ENCODE measurements at places on chromosomes 6 and 20.

- no peak for DNase-seq
Measured at GRCh38 chr20:1907586-1907985, 12.4 kb downstream of the SIRPA start.

DNA sequence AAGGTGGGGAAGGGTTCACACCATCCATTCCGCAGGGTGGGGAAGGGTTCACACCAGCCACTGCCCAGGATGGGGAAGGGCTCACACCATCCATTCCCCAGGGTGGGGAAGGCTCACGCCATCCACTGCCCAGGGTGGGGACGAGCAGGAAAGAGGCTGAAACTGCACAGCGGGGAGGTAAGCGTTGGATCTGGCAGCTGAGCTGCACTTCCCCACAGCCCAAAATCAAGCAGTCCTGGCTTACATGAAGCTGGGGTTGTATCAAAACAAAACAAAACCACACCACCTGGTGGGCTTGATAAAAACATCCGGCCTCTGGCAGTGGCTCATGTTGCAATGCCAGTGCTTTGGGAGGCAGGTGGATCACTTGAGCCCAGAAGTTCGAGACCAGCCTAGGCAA, 268.5 kb downstream of the TAF4 start:
- DNase-seq: no peak

DNA sequence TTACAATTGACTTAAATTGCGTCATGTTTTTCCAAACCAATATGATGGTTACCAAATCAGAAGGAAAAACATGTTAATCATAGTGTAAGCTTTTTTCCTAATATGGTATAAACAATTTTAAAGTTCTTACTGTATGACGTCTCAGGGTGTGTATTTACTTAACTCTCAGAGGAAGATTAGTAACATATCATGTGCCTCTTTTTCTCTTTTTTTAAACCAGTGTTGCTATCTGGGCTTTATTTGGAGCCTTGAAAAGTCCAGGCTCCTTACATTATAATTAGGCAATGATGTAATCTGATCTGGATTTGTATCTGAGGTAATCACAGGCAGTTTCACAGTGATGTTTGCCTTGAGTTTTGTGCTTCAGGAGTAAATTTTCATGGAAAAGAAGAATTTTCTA, 20.4 kb upstream of the RAB23 start:
- DNase-seq: no peak

DNA sequence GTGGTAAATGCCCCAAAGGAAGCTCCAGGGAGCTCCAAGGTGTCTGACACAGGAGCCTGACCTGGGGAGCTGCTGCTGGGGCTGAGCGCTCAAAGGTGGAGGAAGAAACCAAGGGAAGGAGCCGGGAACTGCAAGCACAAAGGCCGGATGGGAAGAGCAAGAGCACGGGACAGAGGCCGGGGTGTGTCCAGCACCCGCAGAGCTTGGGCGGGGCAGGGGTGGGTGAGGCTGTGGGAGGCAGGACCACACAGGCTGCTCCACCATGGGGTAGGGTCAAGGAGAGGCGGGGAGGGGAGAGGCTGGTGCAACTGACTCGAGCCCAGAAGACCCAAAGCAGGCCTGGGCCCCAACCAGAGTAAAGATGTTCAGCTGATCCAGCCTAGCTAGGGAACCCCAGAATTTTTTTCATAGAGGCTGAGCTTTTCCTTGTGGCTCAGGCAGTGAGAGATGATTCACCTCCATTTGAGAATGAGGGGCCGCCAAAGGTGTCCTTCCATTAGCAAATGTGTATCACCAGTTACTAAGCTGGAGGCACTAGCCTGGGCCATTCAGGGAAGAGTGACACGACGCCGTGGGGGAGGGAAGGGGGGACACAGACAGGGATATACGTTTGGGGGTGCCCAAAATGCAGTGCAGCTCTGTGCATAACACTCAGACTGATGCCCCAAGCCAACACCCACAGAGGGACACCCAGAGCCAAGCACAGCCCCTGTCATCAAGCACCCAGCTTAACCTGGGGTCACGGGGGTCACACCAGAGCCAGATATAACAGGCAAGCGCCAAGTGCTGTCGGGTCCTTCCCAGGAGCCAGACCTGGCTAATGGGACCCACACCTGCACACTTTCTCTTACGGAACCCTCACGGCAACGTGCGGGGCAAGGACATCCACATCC, 21.3 kb upstream of the TLDC2 start:
- DNase-seq: no peak

DNA sequence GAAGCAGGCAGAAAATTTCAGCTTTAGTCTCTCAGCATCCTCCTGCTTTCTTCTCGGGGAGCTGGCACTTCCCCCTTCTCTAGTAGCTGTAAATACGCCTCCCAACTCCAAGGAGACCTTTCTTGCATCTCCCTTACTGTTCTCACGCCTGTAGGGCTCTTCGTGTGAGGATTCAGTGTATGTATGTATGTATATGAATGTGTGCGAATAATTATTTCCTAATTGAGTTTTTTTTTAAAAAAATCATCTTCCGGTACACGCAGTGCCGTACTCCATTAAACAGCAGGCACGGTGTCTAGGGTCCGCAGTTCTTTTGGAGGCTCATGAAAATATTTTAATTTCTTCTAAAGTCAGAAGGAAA, 85.4 kb downstream of the HFE start:
- no peak for DNase-seq

GRCh38 chr20:63425846-63426485, 46.5 kb downstream of the KCNQ2 start:
- no peak for DNase-seq

DNA sequence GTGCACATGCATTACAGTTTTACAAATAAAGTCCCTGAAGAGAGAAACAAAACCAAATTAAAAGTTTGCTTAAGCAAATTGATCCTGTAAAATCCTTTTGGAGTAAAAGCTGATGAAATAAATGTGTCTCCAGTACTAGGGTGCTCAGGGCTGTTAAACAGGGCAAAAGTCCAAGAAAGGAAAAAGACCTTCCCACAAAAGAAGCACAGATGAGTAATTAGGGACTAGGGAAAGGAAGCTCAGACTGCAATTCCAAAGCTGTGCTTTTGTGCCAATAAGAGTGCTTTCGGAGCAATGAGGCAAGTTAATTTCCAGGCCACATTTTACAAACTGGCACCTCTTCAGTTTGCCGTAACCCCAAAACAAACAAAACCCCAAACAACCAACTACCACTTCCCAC, 10.4 kb upstream of the RNF182 start:
- no peak for DNase-seq

GRCh38 chr6:49454787-49455709, 8.0 kb downstream of the MMUT start:
- no peak for DNase-seq

DNA sequence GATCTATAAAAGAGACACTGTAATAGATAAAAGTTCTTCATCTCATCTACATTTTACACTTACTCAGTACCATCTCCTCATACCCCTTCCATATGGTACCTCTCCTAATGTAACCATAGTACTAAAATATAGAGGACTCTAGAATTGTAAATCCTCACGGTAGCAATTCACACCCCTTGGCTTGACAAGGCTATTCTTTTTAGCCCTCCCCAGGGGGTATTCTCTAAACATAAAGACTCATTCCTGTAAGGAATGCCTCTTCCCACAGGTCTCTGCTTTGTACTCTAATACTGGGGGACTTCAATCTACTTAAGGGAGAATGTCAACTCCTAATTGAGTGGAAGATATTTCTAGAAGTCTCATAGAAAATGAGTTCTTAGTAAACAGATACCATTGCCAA, 85.9 kb downstream of the VIP start:
- no peak for DNase-seq

DNA sequence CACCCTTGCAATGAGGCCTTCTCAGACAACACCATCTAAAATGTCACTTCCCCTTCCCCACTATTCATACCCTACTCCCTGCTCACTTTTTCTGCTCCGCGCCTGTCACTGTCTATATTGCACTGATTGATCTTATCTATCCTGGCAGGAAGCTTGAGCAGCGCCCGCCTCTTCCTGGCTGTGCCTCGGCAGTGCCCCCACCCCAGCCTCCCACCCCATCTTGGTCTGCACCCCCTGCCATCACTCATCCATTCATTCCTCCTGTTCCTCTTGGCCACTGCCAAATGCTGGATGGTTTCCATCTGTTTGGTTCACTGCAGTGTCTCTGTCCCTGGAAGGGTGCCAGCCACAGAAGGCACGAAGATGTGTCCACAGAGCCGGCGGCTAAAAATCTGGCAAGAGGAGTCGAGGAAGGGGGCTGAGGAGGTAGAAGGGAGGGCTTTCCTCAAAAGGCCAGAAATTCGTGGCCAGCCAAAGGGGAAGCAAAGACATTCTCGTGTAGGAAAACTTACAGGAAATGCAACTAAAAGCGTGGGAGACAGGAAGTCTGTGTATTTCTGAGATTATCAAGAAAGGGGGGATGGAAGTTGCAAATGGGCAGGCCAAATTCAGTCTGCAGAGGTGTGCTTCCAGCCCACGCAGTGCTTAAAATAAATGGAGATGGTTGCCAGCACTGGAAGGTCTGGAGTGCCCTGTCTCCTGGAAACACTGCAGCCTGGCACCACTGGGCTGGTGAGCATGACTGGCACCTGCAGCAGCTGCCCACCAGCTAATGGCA, 27.6 kb downstream of the SYNJ2 start:
- no peak for DNase-seq

- DNase-seq: no peak
Measured at GRCh38 chr20:17543531-17544131, 12.5 kb upstream of the BFSP1 start.

DNA sequence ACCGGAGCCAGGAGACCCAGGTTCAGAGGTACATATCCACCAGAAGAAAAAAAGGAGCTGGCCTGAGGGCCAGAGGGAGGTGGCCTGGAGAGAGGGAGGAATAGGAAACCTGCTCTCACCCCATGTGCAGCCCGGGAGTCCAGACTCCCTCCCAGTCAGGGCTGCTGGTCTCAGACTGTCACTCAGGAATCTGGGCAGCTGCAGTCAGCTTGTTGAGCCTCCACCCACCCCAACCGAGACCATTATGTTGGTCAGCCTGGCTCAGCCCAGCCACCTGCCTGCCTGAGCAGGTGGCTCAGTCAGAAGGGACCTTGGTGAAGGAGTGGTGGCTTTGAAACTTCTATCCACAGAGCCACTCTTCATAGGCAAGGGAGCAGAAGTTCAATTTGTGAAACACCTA, 53.3 kb upstream of the EPB41L1 start:
- DNase-seq: no peak

- DNase-seq: no peak
Measured at GRCh38 chr20:35467339-35468224, 12.2 kb downstream of the CEP250 start.

GRCh38 chr6:96795481-96795880, 41.8 kb downstream of the GPR63 start:
- no peak for DNase-seq

GRCh38 chr6:77055711-77056110, 407.6 kb downstream of the HTR1B start:
- no peak for DNase-seq

- DNase-seq: no peak
Measured at GRCh38 chr6:82246802-82247504, 591 bp downstream of the IBTK start.

DNA sequence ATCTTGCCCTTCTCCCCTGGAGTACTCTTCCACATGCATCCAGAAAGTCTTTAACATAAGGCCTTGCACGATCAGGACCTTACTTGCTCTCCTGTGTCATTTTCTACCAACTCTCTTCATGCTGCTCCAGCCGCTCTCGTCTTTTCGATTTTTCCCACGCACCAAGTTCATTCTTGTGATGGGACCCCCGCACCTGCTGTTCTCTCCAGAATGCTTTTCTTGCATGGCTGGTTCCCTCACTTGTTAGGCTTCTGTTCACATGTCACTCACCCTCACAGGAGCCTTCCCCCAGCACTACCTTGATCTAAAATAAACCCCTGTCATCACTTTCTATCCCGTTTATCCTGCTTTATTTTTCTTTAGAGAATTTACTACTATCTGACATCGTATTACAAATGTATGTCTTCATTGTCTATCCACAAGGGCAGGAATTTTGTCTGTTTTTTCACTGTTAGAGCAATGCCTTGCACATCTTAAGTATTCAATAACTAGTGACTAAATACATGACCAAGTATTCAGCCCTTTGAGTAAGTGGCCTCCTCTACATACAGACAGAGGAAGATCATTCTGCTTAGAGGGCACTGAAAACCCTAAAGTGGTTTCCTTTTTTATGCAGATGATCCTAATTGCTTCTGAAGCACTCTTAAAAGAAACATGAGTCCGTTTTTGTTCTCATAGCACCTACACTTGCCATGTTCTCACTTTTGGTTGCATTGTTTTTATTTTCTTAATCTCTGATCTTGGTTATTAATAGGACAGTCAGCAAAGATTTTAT, 166.9 kb downstream of the SLC16A10 start:
- DNase-seq: no peak

DNA sequence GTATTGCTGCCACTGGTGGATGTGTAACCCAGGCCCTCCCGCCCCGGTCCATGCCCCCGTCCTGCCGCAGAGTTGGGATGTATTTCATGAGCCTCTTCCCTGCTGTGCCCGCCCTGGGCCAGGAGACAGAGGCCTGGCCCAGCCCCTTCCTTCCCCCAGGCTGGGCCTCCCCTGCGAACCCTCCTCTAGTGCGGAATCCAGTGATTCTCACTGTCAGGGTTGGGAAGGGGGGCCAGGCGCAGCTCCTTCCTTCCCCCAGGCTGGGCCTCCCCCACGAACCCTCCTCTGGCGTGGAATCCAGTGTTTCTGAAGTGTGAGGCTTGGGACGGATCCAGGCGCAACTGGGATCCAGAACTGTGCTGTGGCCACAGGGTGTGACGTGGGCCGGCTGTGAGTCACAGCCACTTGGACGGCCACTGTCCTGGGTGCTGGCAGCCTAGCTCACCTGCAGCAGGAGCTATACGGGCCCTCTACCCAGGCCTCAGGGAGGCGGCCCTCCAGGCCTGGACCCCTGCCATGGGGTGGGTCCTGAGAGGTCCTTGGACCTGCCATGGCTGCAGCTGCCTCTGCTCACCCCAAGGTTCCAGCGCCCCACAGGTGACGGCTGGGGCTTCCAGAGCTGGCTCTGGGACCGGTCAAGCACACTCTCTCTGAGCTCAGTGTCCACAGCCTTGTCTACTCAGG, 28.3 kb downstream of the COL20A1 start:
- DNase-seq: no peak

DNA sequence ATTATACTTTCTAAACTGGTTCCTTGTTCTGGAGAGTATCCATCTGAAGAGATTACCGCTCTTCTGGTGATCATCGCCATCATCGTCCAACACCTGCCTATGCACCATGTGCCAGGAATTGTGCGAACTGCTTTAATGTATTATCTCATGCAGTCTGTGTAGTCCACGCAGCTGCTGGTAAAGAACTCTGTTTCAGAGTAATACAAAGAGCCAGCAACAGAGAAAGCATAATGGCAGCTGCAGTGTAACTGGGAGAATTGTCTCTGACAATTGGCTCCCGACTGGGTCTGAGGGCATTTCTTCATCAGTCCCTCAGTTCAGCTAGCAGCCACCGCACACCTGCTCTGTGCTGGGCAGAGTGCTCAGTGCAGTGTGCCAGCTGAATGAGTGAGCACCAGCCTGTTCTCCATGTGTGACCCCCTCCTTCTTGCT, 383.4 kb downstream of the GRIK2 start:
- no peak for DNase-seq

GRCh38 chr20:19269737-19270340, 57.4 kb downstream of the SLC24A3 start:
- no peak for DNase-seq

All from SW 1271 (cell line).